ENCODE measurements at places on chromosomes 7 and 10.

DNA sequence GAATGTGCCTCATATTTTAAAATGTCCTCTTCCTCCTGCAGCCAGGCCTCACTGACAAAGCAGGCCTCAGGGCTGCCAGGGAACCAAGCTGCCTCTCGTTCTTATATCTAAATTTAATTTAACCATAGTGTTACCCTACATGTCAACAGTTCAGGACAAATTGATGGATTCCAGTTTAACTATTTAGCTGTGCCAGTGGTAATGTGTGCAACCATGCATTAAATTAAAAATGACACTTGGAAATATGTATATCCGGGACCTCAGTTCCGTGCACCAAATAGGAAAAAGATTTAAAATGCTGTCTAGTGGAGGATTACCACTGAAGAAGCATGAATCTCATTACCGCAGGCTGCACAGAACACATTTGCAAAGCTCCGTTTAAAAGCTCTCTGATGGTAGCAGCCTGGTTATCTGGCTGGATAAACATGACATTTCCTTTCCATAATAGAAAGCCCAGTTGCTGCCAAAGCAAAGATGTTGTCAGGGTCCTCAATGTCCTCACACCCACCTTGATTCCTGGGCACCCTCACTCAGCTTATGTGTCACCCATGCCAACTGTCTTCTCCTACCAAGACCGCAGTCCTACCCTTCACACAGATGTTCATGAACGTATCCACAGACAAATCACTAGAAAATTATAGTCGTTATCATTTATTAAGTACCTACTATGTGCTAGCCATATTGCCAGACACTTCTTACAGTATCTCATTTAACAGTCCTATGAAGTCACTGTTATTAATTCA, 73.3 kb upstream of the FRMD4A start:
- DNase-seq = no peak

DNA sequence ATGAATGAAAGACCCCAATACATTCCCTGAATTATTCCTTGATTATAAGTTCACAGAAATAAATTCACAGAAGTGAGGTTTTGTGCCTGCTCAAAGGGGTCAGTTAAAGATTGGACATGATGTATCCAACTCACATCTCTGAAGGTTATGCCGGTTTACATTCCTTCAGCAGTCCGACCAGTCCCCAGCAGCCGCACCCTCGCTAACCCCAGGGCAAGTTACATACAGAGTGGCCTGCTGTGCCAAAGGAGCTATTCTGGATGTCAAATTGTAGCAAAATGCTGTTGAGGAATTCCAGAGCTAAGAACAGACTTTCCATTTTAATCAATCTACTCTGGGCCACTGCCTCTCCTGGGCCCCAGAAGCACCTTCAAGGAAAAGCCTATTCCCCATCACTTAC, 20.3 kb downstream of the PSAP start:
- DNase-seq = no peak

GRCh38 chr7:152673897-152674296, 2.0 kb downstream of the XRCC2 start:
- DNase-seq = no peak

GRCh38 chr10:13615650-13616300, 29.0 kb downstream of the PRPF18 start:
- no peak for DNase-seq

DNA sequence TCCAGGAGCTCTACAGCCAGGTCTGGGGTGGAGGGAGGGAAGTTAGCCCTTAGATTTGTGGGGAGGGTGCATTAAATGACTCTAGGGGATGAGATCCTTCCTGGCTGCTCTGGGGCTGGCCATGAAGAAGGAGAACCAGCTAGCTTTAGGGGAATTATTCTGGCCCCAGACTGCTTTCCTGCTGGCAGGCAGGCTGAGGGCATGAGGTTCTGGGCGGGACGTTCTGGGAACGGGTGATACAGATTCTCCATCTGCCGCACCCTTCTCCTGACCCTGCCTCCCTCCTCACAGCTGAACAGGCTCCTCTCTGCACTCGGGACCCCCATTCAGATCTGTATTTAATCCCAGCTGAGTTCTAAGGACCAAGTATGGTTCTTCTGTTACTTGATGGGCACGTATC, 23.9 kb downstream of the GOLGA7B start:
- no peak for DNase-seq

DNA sequence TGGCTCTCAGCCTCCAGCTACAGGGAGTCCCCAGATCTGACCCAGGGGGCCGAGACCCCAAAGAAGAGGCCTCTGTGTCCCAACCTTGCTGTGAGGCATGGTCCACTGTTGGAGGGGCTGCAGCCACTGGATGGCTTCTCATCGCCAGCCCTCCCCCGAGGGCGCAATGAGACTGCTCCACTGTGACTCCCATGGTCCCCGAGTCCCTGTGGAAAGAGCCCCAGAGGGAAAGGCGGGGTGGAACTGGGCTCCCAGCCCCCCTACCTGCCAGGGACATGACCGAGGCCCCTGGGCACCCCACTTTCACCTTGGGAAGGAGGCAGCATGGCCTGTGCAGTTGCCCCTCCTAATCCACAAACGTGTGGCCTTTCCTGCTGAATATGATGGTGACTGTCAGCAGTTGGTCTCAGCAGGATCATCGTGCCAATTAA, 33.5 kb upstream of the RET start:
- DNase-seq = no peak
